Karpas-422 (cell line): ENCODE measurements at places on chromosomes 4 and X.

DNA sequence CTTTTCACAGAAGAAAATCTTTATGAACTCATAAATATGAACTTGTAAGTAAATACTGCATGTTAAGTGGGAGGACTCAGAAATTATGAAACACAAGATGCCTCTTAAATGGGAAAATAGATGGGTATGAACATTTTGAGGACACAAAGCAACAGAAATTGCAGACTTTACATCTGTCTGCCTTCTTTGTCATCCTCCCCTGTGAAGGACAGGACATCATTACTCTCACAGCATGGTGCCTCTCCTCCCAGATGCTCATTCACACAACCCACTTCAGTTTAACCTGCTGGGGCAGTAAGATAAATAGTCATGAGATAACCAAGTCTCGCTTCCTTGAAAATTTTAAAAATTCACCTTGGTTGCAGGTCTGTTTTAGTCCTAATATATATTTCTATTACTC, 144.5 kb downstream of the APBB2 start:
- no peak for DNase-seq

DNA sequence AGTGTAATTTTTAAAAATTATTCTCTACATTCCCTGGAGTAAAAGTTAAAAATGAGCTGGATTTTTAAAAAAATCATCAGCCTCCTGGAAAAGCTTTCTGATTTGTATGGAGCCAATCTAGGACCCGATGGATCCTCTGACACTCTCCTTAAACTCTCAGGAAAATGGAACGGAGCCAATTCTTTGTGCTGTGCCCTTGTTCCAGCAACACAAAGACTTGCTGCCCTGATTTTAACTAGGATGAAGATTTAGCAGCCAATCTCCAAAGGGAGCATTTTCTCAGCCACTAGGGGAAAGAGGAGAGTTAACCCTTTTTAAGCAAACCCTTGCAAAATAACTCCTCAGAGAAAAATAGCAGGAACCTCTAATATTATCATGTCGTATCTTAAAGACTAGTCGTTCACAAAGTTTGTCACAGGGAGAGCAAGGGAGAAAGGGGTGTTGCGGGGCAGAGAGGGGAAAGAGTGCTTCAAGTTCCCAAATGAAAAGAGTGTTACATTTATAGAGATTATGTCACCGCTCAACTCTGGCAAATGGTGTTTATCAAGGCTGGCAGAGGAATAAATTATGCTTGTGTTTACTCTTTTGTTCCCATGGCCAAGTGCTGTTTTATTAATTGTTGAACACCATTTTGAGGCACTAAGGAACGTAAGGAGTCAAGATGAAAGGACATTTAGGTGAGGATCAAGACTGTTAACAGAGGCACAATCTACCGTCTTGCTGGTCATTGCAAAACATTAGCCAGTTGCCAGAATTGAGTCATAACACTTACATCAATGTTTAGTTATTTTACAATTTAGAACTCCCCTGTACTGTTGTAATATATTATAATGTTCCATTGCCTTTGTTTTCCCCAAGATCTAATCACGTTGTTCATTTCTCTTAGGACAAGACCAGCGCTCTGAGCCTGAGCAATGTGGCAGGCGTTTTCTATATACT, 250.7 kb downstream of the THOC2 start:
- DNase-seq, result no peak

- DNase-seq, result no peak
Observed at GRCh38 chrX:151416579-151416978, 19.6 kb downstream of the VMA21 start.

DNA sequence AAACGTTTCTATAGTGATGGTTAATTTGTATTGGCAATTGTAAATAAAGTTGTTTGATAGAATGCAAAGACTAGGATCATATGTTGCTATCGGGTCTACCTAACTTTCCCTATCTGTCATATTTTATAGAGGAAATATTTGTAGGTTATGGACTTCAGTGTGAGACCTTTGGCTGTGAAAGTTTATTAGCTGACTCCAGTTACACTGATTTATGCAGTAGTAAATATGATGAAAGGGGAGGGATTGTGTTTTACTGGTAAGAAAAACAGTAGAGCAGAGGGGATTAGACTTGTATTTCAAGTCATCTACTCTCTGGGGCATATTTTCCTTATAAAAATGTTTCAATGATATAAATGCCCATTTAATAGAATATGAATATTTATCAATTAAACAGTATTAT, 43.8 kb downstream of the ADGRL3 start:
- no peak for DNase-seq

- DNase-seq, result no peak
Observed at GRCh38 chrX:152025656-152026440, 51.4 kb upstream of the GABRE start.

- no peak for DNase-seq
Observed at GRCh38 chr4:8412288-8412687, 28.2 kb downstream of the ACOX3 start.

GRCh38 chr4:158644760-158645159, 26.9 kb downstream of the C4orf46 start:
- no peak for DNase-seq
